Progenitor cell of endocrine pancreas (in vitro differentiated cells): ENCODE measurements at places on chromosomes 13 and 19. TPM values are rescaled to one million over a fixed set of nuclear protein-coding genes. Genes with fewer than 3 reads are reported as not detected.
A peak's percentile ranks its signal among the peaks of the same experiment; 100 is the strongest.

SPART gene
- total RNA-seq = 73.4 and 76.5 TPM in 2 replicates

MATK gene
- total RNA-seq = 1.8 TPM in 2 replicates

KLHL1 gene
- 0.14 and 0.33 TPM in 2 replicates for total RNA-seq

KATNAL1 gene
- 22.7 and 25.9 TPM in 2 replicates for total RNA-seq

CYP2A7 gene
- not detected in 2 replicates for total RNA-seq

SULT2B1 gene
- not detected in 2 replicates for total RNA-seq

RFX1 gene
- total RNA-seq = 26.5 and 30.6 TPM in 2 replicates

ADGRE2 gene
- total RNA-seq = not detected in 2 replicates

CGB3 gene
- total RNA-seq = not detected in 2 replicates

GRCh38 chr13:45238945-45239795 is 38.3 kb upstream of the KCTD4 start:
- no peak for DNase-seq

- DNase-seq = no peak
Observed at GRCh38 chr19:4580021-4580901, 20.8 kb upstream of the SEMA6B start.

DNA sequence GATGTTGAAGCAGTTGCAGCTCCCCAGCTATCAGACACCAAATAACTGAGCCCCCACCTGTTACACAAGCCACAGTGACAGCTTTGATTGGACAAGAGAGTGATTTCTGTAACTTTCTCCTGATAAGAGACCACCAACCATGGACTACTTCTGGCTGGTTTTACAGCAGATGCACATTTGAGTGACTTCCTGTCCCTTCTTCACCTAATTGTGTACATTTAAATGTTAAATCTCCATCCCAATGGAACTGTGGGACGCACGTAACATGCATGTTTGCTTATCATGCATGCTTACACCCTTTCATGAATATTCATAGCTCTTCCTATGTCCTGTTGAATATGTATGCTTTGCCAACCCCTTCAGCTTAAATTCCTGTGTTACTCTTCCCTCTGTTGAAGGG is 6.0 kb upstream of the TNFSF11 start:
- no peak for DNase-seq

DNA sequence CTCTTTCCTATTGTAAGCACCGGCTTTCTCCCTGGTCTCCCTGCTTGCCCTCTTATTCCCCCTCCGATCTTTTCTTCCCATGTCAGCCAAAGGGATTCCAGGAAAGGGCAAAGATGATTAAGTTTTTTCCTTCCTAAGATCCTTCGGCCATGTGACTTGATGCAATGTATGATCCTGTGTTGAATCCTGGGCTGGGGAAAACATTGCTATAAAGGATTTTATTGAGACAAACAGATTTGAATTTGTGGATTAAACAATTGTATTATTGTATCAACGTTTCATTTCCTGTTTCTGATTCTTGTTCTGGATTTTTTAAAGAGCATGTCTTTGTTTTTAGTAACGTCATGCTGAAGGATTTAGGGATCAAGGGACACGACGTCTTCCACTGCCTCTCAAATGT is 16.9 kb upstream of the ZNF541 start:
- DNase-seq = no peak

GRCh38 chr19:16160445-16160942 is 12.8 kb downstream of the CIB3 start:
- no peak for DNase-seq

DNA sequence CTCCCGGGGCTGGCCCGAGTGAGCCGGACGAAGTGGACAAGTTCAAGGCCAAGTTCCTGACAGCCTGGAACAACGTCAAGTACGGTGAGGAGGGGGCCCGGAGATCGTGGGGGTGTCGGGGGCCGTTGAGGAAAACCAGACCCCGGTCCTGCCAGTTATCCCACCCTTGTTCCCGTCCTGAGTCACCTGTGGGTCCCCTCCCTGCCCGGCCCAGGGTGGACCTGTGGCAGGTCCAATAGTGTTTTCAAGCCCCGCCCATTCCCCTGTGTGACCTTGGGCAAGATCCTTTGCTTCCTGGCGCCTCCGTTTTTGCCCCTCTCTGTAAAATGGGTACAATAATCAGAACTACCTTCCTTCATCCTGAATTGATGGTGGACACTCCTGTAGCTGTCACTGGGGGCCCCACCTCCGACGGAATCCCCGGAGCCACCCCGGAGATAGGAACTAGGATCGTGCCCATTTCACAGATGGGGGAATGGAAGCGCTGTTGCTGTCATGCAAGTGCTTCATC is 593 bp downstream of the ATG4D start:
- peak; percentile 25 for DNase-seq

DNA sequence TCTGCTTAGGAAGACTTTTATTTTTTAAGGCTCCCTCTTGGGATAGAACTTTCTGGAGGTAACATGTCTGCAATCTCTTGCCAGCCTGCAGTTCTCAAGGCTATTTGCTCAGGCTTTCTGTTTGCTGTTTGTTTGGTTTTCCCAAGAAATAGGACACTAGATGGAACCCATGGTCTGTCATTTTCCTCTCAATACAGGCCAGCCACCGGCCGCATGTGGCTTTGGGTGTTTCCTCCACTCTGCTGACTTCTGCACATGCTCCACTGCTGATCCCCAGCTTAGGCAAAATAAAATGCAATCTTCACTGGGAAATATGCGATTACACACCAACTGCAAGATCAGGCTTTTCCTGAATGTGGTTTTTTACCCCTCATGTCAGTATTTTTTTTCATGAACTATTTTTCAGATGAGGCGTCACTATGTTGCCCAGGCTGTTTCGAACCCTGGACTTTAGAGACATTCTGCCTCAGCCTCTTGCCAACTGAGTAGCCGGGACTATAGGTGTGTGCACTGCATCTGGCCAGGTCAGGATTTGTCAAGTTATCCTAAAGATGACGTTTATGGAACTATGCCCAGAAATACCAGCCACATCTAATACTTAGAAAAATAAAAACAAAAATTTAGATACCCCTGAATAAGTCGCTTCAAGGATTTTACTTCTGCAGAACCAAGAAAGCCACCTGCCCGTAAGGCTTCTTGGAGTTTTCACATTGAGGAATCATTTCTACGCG is 94.3 kb upstream of the PABPC3 start:
- no peak for DNase-seq

GRCh38 chr19:10836479-10837330 is 693 bp upstream of the TMED1 start:
- DNase-seq = no peak

DNA sequence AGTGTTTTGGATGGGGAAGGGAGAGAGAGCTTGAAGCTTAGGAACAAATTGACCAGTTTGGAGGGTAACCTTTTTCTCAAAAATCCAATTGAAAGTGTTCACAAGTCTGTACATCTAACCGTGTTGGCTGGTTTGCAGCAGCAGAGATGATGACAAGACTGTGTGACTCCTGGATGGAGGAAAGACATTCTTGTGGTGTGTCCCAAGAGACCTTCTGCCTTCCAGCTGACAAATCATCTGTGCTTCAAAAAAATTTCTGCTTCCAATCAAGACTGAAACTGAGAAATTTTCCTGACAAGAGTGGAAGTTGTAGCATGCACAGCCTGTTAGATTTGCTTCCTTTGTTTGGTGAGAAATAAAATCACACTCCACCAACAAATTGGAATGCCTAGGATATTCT is 56.2 kb downstream of the LACC1 start:
- no peak for DNase-seq

DNA sequence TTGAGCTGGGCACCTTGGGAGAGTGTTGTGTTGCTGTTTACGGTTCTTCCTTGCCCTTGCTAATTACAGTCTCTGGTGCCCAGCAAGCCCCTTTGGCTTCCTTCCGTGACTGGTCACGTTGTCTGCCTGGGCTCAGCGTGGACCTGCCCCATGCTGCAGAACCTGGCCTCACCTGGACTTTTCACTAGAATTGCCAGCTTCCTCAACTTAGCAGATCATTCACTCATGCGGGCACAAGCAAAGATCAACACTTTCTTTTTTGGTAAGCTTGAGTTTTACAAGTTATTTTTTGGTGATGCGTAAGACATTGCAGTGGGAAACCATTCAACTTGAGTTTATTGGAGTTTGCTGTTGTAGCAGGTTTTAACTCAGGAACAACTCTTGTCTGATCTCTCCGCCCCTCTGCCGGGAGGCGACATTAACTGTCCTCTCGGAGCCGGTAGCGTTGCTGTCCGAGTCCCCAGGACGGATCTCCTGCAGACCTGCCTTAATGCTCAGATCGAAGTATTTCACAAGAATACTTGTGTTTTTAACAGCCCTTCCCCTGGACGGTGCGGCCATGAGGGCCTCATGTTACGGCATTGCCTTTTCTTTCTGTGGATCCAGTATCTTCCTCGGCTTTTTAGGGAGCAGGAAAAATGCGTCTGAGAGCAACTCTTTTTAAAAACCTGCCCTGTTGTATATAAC is 15.7 kb upstream of the TEX29 start:
- DNase-seq = no peak

GRCh38 chr13:74444161-74444571 is 310.0 kb upstream of the KLF12 start:
- no peak for DNase-seq

DNA sequence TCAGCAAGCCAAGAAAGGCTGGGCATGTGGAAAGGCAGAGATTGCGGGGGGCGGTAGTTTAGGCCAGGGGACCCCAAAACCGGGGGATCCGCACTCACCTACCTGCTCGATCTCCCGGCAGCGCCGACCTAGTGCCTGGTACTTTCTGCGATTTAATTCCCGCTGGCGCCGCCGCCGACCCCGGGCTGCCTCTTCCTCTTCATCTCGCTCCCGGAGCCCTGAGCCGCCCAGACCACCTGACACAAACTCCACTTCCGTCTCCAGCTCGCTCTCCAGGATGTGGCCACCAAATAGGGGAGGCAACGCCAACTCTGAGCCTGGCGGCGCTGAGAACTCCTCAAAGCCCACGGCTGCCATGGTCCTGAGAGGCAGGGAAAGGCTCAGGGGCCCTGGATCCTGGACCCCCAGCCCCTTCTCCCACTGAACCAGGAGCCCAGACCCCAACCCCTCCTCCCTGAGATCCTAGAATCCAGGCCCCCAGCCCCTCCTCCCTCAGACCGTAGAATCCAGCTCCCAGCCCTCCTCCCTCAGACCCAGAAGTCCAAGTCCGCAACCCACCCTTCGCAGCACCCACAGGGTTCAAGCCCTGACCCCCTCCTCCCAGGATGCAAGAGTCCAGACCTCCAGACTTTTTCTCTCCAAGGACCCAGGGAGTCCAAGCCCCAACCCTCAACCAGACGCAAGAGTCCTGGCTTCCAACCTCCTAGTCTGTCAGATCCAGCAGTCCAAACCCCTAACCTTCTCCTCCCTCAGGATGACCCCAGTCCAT is 933 bp downstream of the TFPT start:
- no peak for DNase-seq

- peak; percentile 79 for DNase-seq
Observed at GRCh38 chr19:35135389-35135909, 590 bp upstream of the LGI4 start.

DNA sequence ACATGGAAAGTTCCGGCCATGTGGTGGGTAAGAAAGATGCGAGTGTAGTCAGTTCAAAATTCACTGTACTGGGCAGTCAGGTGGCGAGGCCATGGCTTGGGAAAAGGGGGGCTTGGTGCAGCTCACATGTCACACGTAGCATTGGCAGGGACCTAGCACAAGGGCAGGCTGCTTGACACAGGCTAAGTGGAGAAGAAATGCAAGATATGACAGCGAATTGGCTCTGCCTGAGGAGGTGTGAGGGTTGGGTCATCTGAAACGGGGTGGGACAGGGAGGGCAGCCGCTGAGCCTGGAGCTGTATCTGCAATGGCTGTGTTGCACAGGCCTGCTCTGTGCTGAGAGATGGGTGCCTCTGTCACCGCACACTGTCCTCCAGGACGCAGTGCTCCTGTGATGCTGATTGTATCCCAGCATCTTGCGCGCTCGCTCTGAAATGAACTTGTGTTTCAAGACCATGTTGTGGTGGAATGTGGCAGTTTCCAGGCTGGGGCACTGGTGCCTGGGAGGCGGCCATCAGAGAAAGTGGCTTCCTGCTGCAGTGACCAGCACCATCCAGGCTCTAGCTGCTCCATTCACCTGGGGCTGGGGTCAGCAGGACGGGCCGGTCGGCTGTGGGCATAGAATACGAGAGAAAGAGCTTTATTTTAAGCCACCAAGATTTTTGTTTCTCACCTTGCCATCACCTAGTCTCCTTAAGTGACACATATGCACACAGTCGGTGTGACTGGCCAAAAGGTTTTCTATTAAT is 70.3 kb downstream of the TEX29 start:
- DNase-seq = no peak

DNA sequence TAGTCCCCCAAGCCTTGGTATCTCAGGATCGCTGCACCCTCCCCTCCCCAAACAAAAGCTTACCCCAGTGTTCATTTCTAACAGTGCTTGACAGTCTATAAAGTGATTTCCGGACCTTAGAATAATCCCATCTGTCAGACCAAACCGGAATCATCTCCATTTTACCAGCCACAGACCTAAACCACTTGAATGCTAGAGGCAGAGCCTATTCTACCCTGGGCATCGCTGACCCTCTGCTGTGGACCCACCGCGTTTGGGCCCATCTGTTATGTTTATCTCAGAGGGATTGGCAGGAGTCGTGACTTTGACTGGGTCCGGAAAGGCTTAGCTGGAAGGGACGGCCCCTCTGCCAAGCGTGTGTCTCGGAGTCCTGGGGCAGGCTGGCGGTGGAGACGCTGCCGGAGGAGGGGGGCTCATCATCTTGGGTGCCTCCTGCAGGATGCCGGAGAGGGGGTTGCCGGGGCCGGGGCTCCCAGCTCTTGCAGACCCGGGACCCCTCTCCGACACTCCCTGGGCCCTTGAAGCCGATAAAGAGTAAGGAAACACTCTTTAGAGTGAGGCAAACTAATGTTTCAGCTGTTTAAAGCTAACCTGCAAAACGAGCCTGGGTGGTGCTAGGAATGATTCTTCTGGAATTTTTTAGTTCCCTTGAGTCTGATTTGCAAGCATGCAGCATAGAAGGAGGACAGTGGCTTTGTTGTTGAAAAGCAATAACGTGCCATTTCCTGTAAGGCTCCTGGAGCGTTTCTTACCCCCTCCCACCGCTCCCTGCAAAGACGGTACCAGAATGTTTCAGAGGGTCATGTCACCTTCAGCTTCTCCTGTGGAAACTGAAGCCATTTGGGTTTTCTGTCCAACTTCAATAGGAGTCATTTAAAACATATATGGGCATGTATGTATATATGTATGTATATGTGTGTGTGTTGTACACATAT is 1.3 kb downstream of the SLC25A42 start:
- no peak for DNase-seq

DNA sequence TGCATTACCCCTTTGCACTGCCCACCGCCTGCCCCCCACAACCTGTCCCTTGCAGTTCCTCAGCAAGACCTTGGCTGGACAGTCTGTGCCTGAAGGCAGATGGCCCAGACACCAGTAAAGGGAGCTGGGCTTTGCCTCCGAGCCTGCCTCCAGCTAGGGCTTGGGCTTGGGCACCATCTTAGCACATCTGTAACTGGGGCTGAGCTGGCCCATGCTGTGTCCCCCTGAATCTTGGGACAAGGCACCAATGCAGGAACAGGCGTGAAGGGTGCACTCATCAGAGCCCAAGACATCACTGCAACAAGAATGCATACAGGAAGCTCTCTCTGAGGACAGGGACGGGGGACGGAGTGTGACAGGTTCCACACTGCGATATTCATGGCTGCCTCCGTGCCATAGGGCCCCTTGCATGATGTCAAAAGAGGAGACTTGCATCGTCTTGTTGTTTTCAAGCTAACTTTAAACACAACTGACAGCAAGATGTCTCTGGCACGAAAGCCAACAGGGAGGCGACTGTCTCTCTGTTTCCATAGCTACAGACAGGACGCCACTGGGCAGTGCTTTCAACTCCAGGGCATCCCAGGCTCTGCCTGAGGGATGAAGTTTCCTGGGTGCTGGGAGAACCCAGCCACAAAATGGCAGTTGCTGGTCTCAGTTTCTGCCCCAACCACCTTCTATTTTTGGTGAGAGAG is 8.7 kb upstream of the CHST8 start:
- no peak for DNase-seq
